NCI-H460 (cell line): ENCODE measurements at places on chromosomes 11 and 22. TPM values are rescaled to one million over a fixed set of nuclear protein-coding genes. Genes with fewer than 3 reads are reported as not detected.

TSPAN32 gene
- total RNA-seq: not detected in 2 replicates

NLRP6 gene
- total RNA-seq: not detected in 2 replicates

INPPL1 gene
- 49.1 and 55.6 TPM in 2 replicates for total RNA-seq

DNA sequence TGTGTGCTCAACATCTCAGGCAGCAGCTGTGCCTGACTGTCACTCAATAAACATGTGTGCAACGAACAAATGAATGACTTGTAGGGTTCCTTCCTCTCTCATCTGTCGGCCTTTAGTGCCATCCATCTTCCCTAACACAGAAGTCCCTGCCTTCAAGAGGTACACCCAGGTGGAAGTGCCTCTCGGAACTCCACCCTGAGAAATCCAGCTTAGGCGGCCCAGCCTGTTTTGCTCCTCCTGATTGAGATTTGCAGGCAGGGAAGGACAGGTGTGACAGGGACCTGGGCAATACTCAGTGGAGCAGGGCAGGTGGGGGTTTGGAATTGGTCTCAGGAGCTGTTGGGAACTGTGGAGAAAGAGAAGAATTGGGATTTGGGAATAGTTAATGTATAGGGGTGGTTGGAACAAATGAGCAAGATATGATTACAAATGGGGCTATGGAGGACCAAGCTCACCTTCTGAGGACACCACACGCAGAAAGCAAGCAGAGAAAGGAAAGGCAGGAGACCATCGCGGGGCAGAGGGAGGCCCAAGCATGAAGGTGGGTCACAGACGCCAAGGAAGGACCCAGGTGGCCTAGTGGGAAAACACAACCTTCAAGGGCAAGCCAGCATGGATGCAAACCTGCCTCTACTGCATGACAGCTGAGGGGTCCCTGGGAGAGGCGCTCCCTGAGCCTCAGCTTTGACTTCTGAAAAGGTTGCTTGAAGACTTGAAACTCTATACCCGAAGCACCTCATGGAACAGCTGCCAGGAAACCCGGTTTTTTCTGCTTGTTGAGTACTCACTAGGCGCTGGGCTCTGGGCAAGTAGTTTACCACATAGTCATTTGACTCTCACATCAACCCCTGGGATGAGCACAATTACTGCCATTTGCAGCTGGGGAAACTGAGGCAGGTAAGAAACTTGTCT, 40.9 kb upstream of the ANO1 start:
- no peak for DNase-seq

DNA sequence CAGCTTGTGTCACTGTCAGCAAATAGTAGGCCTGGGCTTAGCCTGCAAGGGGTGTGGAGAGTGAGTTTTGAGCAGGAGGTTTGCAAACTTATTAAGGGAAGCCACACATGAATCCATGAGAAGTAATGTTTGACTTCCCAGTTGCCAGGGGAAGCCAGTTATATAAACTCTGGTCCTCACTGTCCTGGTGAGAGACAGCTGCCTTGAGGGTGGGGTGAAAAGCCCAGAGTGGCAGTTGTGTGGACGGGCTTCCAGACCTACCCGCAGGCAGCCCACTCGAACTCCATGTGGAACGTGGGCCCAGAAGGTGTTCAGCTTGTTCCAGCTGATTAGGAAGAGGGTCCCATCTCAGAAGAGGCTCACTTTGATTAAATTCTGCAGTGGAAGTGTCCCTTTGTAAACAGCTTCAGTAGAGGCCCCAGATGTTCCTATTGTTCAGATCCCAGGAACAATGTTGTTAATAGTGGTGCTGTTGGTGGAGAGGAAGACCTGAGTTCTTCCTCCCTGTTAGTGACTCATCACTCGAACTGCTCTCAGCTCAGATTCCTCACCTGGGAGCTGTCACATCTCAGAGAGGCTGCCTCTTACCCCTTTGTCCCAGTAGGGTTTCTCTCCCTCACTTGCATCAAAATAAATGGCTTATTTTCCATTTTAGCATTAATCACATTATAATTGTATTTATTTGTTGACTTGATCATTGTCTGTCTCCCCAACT, 63.4 kb downstream of the GRAMD1B start:
- no peak for DNase-seq

GRCh38 chr11:2192435-2192834, 20.8 kb upstream of the TH start:
- DNase-seq: no peak

GRCh38 chr22:27573280-27574001, 228.1 kb downstream of the MN1 start:
- no peak for DNase-seq
